ENCODE measurements at places on chromosomes 3 and 15.

- DNase-seq = no peak
Measured at GRCh38 chr3:161927131-161927530, 430.5 kb downstream of the OTOL1 start.

DNA sequence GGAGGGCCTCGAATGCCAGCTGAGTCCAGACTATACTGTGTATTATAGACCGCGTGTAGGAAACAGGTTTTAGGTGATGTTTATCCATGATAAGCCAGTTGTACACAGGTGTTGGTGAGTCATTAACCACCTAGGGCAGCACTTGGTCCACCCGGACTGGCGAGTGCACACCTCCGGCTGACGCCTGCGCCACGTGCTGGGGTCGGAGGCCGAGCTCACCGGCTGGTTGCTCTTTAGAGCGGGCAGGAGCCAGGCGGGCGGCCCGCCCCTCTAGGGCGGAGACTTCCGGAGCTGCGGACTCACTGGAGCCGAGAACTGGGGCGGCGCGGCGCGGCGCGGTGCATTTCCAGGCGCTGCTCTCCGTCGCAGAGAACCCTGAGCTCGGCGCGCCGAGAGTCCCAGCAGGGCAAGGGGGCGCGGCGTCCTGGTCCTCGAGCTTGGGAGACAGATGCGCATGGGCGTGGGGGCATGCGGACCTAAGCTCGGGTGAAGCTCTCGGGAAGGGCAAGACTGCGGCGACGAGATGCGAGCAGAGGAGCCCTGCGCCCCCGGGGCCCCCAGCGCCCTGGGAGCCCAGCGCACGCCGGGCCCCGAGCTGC, at the start of gene ESYT3:
Gene ESYT3, plus strand, starts transcription at position 341 of the 599 bp plus-strand sequence. Its CDS starts 183 bp downstream, at position 524.
- DNase-seq = no peak

GRCh38 chr3:30768703-30769550, 125.5 kb downstream of the GADL1 start:
- no peak for DNase-seq

DNA sequence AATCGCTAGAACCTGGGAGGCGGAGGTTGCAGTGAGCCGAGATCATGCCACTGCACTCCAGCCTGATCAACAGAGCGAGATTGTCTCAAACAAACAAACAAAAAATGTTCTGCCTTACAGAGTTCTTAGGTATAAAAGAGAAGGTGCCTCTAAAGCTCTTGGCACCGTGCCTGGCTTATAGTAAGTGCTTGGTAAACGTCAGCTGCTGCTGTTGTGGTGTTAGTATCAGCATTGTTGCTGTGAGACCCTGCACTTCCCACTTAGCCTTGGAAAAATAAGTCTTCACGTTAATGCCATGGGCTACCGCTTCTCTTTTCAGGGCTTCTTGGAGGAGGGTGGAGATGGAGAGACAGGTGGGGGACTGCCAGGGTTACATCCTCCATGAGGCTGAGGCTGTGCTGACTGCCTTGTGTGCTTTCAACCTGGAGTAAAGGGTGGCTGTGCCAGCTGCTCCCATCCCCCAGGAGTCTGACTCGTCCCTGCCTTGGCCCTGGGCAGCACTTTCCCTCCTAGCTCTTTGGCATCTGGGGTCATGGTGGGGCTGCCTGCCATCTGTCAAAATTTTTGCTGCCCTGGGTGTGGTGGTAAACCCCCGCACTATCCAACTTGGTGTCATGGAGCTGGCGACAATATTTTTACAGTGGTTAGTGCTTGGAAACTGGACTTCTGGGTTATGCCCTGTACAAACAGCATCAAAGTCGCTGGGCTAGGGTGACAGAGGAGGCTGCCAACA, 17.8 kb downstream of the FLNB start:
- DNase-seq = no peak

GRCh38 chr15:36612063-36612788, 32.8 kb downstream of the CDIN1 start:
- DNase-seq = no peak

DNA sequence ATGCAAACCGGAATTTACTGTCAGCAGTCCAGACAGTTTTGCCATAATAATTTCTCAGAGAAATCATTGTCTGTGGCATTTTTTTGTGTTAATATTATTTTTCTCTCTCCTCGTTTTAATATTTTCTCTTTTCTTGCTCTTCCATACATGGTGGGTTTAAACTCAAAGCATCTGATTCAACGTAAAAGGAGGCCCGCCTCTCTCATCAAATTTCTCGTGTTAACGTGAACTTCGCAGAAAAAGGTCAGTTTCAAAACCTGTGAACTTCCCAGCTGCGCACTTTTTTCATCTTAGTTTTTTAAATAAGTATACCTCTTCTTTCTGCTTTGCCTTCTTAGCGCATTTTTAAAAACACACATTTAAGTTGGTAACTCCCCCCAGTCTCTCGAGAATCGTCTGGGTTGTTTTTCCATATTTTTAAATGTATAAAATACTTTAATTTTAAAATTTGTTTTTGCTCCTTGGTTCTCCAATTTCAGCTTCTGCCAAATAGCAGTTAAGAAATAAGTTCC, 9.1 kb downstream of the SHOX2 start:
- DNase-seq = no peak

DNA sequence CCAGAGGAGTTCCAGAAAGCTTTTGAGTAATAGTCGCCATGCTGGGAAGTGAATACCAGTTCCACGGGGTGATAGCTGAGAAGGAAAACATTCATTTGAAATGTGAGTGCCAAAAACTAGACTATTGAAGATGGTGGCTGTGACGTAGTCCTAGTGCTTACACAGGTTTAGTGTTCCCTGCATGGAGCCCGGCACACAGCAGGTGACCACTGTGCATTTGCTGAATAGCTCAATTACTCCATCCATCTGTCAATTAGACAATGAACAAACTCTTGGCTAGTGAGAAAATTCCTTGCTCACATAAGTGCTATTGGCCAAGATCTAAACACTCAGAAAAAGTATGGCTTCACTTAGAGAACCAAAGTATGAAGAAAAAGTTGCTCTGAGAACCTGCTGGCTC, 448.1 kb upstream of the WNT5A start:
- DNase-seq = no peak

- DNase-seq = no peak
Measured at GRCh38 chr3:16570113-16570512, 35.1 kb downstream of the DAZL start.

DNA sequence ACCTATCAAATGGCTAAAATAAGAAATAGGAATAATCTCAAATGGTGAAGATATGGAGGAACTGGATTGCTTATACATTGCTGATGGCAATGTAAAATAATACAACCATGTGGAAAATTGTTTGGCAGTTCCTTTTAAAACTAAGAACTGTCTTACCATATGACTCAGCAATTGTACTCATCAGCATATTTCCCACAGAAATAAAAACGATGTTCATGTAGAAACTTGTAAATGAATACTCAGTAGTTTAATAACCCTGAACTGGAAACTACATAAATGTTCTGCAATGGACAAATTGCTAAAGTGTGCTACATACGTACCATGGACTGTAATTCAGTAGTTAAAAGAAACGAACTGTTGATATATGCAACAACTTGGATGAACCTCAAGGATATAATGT, 253.9 kb upstream of the RBMS3 start:
- no peak for DNase-seq

DNA sequence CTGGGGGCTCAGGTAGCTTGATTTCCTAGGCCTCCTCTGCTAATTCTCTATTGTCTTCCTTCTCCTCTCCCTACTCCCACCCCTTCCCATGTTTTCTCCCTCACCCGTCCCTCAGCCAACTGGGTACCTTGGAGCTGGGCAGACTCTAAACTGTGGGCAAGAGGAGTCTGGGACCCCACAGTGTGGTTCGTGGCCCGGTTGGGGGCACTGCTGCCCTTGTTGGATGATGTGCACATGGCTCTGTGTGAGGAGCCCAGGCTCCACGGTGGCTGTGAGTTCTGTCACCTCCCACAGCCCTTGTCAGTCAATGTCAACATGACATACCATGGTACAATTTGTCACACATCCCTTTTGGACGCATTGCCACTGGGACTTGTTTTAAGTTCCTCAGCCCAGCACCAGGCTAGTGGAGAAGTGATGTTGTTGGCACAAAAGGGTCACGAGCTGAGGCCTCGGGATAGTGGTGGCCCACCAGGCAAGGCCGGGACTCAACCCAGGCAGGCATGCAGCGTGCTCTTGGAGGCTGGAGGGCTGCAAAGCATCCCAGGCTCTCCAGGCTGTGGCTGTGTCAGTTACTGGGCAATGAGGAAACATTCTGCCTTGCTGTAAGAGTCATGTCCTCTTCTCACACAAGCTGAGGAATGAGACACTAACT, 142.3 kb downstream of the TLE3 start:
- DNase-seq = no peak

GRCh38 chr3:28624084-28624483, 275.5 kb upstream of the AZI2 start:
- DNase-seq = no peak

- DNase-seq = no peak
Measured at GRCh38 chr15:64166102-64166890, 3.5 kb upstream of the PPIB start.

DNA sequence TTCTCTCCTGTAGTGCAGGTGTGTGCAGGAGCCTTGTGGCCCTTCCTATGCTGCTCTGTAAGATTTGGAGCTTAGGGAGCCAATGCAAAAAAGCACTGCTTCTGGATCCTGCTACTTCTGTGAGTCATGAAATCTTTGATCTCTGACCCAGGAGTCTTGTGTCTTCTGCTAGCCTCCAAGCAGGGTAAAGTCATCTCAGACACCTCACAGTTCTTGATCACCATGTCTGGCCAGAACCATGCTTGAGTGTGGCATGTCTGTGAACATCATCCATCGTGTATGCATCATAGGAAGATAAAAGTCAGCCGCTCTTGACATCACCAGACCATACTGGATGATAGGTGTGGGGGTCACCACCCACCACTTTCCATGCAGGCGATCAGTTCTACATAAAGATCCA, 247.8 kb downstream of the RPLP1 start:
- DNase-seq = no peak

GRCh38 chr15:81747482-81747881, 298.3 kb downstream of the MEX3B start:
- no peak for DNase-seq

GRCh38 chr3:149417174-149417573, 39.7 kb upstream of the TM4SF1 start:
- DNase-seq = no peak

GRCh38 chr3:93994056-93994455, 14.1 kb downstream of the ARL13B start:
- DNase-seq = no peak

GRCh38 chr3:151743855-151744254, 10.1 kb downstream of the AADACL2 start:
- no peak for DNase-seq

DNA sequence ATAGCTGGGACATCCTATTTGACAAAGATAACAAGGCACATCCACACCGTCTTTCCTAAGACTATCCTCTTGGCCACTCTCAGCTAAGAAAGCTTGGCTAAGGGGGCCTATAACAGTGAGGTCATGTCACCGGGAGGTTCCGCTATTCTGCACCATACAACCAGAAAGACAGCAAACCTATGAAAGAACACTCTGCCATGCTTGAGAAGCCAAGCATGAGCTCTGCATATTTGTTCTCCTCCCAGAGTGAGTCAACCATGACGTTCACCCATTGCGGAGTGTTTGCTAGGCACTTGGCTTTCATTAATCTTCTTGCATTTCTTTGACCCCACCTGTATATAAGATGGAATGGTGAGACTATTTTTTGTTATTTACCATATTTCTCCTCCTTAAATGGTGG, 141.2 kb downstream of the GMNC start:
- no peak for DNase-seq

- DNase-seq = no peak
Measured at GRCh38 chr3:127475975-127476705, 114.4 kb downstream of the TPRA1 start.

- DNase-seq = no peak
Measured at GRCh38 chr3:13433912-13434311, 13.8 kb upstream of the NUP210 start.

DNA sequence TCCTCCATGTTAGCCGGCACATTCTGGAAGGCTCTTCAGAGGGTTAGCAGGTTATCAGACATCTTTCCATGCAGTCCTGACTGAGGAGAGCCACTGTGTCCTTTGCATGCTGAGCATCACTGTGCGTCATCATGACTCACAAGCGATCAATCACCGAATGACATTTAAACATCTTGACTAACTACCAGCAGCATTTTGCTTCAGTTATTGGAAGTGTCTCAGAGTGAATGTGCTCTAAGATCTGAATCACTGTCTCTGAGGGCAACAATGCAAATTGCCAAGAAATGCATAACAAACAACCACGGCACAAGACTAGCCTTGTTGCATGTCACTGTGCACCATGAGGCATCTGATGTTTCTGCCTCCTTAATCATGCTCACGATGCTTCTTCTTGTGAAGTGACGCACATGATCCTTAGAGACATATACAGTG, 18.3 kb upstream of the ATP8B4 start:
- DNase-seq = no peak

DNA sequence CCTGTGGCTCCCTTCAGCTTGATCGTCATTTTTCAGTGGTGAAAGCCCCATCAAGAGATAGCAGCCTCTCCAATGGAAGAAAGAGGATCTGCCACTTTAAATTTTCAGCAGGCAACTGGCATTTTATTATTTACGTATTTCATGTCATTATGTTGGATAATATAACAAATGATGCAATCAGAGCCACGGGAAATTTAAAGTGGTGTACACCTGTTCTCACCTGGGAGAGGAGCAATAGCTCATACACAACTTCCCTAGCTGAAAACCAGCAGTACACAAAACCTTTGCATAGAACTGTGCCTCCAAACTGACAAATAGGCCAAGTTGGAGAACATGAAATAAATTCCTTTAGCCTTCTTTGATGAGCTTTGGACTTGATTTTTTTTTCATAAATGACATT, 136.9 kb downstream of the SATB1 start:
- DNase-seq = no peak
